ENCODE measurements at places on chromosomes 4 and X.

DNA sequence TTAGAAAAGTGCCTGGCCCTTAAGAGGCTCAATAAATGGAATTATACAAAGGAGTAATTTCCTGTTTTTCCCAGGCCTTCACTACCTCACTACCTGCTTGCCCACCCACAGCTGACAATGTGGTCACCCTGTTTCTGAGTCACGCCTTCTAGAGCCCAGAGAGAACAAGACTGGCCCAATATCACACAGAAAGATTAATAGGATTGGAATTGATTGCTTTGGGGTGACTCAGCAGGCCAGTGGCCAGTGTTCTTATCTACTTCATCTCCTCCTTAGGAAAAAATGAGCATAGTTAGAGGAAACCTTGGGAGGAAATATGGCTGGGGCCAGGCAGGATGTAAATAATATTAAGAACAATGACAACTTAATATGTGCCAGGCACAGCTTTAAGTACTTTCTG, 4.5 kb upstream of the FGF16 start:
- DNase-seq = no peak

GRCh38 chrX:1427756-1428155, 25.0 kb downstream of the ASMTL start:
- no peak for DNase-seq

- DNase-seq = no peak
Measured at GRCh38 chr4:36081185-36081584, 163.1 kb downstream of the ARAP2 start.

GRCh38 chr4:47720787-47721186, 117.1 kb downstream of the CORIN start:
- DNase-seq = no peak

- no peak for DNase-seq
Measured at GRCh38 chrX:96703816-96704215, 19.2 kb downstream of the DIAPH2 start.

GRCh38 chrX:68690936-68691501, 43.6 kb downstream of the STARD8 start:
- DNase-seq = no peak

- DNase-seq = no peak
Measured at GRCh38 chrX:17511556-17511955, 136.6 kb downstream of the NHS start.

DNA sequence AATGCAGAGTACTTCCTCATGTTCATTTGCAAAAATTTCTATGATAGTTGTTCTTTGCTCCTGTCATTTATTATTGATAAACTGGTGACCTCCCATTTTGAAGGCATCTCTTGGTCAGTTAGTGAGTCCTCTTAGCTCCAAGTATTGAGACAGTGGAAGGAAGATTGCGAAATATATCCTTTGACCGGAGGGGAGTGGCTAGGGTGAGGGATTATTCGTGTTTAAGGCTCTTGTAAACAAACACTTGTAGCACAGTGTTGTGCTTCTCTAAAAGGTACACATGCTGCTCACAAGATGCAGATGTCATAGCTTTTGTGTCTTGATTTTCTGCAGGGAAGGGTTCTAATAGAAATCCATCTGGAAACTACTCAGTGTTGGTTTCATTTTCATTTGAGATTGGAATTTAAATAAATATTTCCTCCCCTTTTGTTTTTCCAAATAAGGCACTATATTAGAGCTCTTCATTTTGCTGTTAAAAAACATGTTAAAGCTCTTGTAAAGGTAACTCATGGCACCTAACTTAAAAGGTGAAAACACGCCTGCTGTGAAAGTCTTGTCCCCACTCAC, 21.8 kb downstream of the TXLNG start:
- DNase-seq = no peak

GRCh38 chr4:133812236-133812635, 389.4 kb downstream of the PABPC4L start:
- no peak for DNase-seq

DNA sequence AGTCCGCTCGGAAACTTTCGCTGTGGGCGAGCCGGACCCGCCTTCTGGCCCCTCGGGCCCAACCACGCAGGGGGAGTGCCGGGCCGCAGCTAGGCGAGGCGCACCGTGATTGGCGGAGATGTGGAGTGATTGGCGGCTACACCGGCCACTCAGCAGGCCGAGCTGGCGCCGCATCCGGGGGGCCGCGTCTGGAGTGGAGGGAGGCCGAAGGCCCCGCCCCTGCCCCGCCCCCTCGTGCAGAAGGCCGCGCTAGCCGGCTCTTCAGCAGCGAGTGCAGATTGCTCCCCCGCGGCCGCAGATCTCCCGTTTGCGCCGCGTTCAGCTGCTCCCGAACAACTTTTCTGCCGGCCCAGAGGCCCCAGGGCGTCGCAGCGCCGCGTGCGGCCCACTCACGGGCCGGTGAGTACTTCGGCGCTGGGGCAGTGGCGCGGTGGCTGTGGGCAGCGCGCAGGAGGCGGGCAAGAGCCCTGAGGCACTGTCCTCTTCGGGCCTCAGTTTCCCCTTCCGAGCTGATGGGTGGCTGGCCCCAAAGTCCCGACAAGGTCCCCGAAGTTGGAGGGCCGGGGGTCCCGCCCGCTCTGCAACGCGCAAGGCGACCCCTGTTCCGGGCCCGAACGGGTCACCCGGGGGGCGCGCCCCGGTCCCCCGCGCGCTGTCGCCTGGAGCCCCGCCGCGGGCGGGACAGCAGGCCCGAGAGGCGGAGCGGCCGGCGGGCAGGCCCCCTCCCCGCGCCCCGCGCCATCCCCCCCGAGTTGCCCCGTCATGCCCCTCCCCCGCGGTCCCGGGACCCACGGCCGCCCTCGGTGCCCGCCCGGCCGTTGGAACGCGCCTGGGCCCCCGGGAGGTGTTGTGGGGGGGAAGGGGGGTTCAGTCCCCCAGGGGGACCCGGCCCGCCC, at the start of gene WFS1:
Gene WFS1 (plus strand): TSS at position 235 of the 896 bp plus-strand sequence. CDS start 7,606 bp downstream, outside the sequence.
- peak; percentile 97 for DNase-seq

DNA sequence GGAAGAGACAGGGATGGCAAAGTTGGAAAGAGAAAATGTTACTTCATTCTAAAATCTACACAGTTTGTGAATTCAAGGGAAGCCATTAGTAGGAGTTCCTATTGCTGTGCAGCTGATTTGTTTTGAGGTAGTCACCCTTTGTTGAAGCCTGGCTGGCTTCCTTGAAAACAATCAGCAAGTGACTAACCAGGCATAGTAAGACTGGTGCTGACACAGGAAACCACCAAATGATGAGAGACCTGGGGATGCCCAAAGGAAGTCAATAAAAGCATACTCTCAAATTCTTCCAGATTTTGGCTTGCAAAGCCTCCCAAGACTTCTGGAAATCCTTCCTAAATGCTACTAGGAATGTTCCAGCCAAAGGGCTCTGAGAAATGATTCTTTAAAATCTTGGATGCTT, 23.9 kb upstream of the PRDM8 start:
- peak; percentile 43 for DNase-seq

DNA sequence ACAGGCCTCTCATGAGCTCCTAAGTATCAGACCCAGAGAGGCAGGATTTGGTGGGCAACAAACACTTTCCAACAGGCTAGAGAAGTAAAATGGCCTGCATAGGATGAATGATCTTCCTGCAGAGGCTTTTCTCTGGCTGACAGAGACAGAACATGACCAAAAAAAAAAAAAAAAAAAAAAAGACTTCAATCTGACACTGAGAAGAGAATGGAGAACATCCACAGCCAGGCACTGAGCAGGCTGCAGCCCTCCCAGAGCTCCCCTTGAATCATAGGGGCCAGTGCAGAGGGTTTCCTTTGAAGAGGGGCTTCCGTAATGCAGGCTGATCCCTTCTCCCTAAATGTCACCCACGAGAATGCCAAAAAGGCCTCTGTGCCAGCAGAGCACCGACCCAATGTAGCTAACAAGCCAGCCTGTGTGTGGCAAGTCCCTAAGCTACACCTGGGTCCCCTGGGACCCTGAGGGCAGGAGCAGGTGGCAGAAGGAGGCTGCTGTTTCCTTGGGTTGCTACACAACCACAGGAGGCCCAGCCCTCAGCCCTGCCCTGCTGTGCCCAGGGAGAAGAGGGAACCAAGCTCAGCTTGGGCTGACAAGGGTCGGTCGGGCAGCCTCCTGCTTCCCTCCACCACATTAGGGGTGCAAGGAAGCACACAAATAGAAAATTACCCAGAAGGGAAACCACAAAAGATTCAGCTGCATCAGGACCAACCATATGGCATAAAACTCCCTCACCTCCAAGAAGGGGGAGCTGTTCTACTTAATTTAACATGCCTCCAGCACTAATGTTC, 55.6 kb downstream of the MAP7D2 start:
- no peak for DNase-seq

DNA sequence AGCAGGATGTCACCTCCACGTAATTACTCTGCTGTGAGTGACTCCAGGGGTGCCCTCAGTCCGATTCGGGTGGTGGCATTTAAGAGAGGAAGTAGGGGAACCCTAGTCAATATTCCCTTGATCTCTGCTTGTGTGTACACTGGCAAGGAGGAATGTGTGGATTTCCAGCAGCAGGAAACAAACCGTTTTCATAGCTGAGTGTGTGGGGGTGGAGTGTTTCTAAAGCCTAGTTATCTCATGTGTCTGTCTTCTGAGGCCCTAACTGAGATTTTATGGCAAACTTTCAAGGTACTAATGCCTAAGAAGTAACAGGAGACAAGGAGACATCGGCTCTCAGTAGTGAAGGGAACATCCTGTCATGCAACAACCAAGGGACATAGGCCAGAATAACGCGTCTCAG, 6.6 kb upstream of the CLDN24 start:
- no peak for DNase-seq

DNA sequence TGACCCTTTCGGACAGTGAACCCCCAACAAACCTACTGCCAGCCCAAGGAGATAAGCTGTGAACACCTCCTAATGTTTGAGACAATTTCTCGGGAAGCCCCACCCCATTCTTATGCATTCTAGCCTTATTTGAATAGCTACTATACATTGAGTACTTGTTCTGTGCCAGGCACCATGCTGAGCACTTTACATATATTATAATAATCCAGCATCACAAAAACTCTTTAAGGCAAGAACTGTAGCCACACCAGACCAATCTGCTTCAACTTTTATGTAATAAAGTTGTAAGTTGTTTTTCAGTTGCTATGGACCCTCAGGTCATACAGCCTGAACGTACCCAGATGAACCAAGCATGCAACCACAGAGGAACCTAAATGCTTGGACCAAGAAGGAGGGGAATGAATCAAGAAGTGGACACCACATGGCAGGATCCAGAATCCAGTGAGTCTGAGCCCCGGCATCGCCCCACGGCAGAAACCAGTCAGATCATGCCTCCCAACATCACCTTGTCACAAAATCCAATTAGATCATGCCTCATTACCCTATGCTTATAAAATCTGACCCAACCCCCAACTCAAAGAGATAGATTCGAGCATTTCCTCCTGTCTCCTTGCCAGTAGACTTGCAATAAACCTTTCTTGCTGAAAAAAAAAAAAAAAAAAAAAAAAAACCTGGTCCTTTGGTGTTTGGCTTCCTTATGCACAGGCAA, 225.0 kb downstream of the QDPR start:
- DNase-seq = no peak

DNA sequence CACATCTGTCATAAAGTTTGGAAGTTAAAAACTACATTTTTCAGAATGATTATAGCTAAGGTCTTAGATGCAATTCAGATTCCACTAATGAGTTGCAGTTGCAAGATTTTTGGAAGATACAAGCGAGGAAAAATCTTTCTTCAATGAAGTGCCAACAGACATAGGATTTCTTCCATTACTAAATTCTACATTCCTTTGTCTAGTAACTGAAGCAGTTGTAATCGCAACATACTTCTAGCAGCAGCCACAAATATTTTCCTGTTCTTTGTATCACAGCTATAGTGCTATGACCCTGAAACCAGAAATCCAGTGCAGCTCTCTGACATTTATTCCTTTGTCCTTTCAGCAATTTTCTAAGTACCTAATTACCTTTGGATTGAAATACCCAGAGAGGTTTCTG, 225.2 kb upstream of the SLIT2 start:
- no peak for DNase-seq

DNA sequence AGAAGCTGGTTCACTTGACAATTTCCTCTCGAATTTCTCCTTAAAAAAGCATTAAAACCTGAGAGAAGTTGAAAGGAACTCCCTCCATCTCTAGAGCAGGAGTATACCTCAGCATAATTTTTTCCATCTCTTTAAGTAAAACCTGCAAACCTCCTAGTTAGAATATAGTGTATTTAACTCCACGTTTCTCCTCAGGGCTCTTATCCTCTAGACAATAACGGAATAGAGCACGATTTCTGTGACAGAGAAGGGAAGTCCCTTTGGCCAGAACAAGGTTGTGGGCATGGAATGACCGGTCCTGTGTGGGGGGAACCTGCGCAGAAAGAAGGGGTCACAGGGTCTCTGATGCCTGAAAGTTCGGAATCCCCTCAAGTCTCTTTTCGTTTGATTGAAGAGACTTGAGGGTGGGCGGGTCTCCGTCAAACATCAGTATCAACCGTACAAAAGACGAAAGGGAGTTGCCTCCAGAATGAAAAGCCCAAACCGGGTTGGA, 697 bp downstream of the ZNF280C start:
- DNase-seq = no peak

- DNase-seq = no peak
Measured at GRCh38 chr4:24287096-24287495, 297.3 kb downstream of the DHX15 start.

DNA sequence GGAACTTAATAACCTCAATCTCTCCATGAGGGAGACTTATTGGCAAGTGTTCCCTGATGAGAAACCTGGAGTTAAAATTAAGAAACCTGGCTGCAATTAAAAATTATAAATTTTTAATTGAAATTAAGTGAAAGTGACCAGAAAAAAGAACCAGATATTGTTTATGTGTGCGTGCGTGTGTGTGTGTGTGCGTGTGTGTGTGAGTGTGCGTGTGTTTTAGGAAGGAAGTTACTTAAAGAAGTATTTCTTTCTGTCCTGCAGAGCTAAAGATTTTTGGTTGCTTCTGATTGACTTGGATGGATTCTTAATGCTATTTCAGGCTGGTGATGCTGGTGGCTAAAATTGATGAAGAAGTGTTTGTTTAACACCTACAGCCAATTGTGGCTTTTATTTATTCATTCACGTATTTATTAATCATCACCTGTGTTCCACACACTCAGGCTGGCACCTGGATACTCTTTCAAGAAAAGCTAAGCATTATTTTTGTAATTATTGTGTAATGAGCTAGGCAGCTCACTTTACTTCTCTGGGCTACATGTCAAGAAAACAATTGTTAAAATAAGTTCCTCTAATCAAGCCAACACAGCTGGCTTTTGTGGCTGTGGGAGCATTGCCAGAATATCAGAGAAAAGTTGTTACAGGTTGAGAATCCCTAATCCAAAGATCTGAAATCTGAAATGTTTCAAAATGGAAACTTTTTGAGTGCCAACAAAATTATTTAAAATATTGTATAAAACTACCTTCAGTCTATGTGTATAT, 68.5 kb downstream of the CEP44 start:
- no peak for DNase-seq

- no peak for DNase-seq
Measured at GRCh38 chr4:13190093-13190721, 293.9 kb downstream of the RAB28 start.

GRCh38 chrX:149527705-149528104, 13.1 kb upstream of the EOLA1 start:
- no peak for DNase-seq

DNA sequence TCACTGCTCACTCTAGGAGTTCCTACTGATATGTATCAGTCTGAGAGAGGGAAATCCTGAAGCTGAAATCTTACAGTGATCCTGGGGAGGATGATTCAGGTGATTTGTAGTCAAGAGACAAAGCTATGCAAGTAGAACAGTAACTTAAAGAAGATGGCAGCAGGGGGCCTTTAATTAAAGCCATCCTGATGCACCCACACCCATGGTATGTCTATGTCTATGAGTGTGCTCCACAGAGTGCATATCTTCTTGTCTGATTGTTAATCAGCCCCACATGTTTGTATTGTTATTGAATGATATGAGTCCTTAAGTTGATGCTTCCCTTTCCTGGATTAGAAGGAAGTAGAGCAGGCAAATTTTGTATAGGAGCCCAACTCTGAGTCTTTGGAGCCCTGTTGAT, 78.8 kb downstream of the NHS start:
- no peak for DNase-seq
